ENCODE measurements at places on chromosomes 4 and X.

- DNase-seq: no peak
Measured at GRCh38 chr4:110854021-110854678, 231.3 kb upstream of the PITX2 start.

- DNase-seq: no peak
Measured at GRCh38 chrX:153831429-153832150, 1.2 kb upstream of the PDZD4 start.

DNA sequence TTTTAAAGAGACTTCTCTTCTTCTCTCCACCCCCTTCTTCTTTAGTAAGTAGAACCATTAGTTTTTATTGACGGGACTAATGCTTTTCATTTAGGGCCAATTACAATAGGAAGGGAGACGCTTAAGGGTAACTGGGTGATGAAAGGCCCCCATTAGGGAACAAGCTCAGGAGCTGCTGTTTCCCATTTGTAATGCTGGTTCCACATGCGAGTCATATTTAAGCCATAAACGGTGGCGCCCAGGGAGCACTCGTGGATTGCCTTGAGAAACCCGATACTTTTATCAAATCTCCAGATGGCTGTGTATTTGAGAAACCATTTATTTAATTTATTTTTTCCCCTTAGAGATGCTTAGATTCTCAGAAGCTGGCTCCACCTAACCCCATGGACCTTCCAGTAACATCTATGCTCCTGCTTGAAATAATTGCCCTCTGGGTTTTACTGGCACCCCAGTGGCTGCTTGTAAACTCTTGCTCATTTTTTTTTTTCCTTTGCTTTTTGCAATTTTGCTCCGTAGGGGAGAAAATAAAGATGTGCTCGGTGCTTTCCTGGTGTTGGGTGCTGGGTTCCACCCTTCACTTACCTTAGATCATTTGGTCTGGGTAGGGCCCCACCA is 124.2 kb upstream of the MSX1 start:
- DNase-seq: no peak

- DNase-seq: no peak
Measured at GRCh38 chr4:123621072-123621705, 224.6 kb downstream of the SPRY1 start.

DNA sequence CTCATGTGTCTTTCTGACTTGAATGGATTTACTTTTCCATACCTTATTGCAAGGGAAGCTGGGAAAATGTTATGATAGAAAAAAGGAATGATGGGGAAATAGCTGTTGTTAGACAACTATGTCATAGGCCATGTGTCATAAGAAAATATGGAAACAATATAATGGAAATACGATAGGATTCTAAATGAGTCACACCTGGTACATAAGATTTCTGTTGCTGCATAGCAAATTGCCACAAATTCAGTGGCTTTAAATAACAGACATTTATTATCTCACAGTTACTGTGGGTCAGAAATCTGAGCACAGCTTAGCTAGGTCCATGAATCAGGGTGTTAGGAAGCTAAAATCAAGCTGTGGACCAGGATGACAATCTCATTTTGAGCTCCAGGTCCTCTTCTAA is 44.6 kb upstream of the ANKRD50 start:
- DNase-seq: no peak

GRCh38 chr4:61741327-61742096 is 541.4 kb downstream of the ADGRL3 start:
- no peak for DNase-seq

- DNase-seq: no peak
Measured at GRCh38 chr4:13102092-13102742, 381.9 kb downstream of the RAB28 start.
